NCI-H524 (cell line): ENCODE measurements at places on chromosomes 7 and 10.

- no peak for DNase-seq
Measured at GRCh38 chr7:7427363-7427762, 108.3 kb downstream of the COL28A1 start.

- no peak for DNase-seq
Measured at GRCh38 chr10:86536294-86536861, 14.8 kb upstream of the WAPL start.

DNA sequence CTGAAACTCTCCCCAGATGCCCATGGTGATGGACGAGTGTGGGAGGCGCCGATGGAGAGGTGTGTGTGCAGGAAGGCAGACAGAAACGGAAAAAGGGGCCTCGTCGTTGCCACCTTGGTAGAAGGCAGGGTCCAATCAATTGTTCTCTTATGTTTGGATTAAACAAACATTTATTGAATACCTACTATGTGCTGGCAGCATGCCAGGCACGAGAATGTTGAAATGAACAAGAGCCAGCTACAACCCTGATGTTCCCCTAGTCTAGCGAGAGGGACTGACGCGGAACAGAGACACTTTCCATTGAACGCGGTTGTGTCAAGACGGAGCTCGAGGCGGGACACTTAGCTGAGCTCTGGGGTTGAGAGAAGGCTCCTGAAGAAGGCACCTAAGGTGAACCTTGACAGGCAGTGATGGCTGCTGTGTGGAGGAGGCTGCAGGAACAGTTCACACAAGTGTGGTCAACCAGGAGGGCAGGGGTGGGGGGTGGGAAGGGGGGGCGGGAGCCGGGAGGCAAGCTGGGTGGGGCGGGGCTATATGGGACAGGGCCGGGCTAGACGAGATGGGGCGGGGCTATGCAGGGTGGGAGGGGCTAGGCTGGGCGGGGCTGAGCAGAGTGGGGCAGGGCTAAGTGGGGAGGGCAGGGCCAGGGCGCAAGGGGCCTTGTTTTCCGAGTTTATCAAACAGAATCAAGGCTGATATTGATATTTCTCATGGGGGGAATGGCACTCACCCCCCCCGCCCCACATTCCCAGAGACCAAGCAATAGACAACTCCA, 181.0 kb downstream of the GATA3 start:
- no peak for DNase-seq

DNA sequence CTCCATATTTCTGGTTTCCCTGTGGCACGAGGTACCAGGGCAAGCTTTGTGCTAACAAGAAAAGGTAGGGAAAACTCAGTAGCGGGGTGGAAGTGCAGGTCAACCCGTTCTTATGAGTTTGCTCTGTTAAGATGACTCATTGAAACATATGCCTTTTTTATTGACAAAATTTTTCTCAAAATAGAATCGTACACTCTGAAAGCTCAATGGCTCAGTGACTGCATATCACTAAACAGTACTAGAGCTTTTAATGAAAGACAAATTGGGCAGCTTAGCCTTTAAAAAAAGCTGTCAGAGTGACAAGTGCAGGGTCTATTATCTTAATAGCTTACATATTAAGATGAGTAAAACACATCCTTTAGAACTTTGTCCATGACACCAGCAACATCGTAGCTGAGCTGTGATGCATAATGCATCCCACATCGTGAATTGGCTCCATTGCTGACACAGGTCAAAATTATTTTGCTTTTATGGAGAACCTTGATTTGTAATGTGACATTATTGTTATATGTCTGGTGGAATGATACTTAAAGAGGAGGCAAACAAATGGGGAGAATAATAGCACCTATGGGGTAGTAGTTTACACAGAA, 264.4 kb downstream of the ETV1 start:
- DNase-seq: no peak

DNA sequence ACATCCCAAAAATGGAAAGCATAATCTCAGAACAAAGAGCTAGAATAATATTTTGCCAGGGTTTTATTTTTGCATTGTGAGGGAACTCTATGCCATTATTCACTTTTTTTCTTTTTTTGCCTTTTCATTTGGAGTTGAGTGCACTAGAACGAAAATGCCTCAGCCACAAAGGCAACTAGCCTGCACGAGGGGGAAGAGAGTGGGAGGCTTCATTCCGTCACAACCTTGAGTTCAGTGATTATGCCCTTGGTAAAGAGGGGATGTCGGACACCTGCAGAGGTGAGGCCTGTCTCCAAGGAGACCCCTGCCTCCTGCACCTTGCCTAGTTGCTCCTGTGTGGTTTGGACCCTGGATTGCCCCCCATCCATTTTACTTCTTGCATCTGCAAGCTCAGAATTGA, 232.7 kb downstream of the TEX36 start:
- DNase-seq: no peak

GRCh38 chr10:90289037-90289436, 568.8 kb downstream of the HTR7 start:
- no peak for DNase-seq

DNA sequence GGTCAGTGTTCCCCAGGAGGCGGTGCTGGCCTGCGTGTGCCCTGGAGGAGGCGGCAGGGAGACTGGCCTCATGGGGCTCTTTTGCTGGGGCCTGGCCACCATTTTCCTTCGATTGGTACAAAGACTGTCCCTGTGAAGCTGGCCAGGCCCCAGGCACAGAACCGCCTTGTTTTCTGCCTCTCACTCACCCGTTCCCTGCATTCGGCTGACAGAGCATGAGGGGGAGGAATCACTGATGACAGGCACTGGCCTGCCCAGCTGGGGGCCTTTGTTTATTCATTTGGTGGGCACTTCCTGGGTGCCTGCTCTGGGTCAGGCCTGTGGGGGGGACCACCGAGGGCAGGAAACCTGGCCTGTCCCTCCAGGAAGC, 139.2 kb downstream of the FAM53B start:
- no peak for DNase-seq

- DNase-seq: no peak
Measured at GRCh38 chr7:130386876-130387275, 6.6 kb downstream of the CPA1 start.

DNA sequence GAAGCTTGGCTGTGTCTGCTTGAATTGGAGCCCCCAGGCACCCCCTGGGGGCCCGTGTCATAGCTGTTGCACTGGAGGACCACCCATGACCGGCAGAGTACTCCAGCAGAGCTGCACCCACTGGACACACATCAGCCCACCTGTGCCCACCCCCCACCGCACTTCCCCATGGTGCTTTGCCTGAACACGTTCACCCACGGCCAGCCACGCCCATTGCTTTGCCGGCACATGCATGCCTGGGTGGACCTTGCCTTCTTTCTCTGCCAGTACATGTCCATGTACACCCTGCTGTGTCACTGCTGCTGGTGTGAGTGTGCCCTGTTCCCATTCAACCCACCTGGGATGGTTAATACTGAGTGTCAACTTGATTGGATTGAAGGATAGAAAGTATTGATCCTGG, 88.7 kb downstream of the SAMD9 start:
- no peak for DNase-seq

GRCh38 chr10:98041352-98042043, 11.1 kb upstream of the CRTAC1 start:
- no peak for DNase-seq

GRCh38 chr10:15601819-15602218, 117.9 kb downstream of the ITGA8 start:
- no peak for DNase-seq

GRCh38 chr10:44557596-44558191, 172.8 kb upstream of the CXCL12 start:
- DNase-seq: no peak
